ENCODE measurements at places on chromosomes 6 and 20.

DNA sequence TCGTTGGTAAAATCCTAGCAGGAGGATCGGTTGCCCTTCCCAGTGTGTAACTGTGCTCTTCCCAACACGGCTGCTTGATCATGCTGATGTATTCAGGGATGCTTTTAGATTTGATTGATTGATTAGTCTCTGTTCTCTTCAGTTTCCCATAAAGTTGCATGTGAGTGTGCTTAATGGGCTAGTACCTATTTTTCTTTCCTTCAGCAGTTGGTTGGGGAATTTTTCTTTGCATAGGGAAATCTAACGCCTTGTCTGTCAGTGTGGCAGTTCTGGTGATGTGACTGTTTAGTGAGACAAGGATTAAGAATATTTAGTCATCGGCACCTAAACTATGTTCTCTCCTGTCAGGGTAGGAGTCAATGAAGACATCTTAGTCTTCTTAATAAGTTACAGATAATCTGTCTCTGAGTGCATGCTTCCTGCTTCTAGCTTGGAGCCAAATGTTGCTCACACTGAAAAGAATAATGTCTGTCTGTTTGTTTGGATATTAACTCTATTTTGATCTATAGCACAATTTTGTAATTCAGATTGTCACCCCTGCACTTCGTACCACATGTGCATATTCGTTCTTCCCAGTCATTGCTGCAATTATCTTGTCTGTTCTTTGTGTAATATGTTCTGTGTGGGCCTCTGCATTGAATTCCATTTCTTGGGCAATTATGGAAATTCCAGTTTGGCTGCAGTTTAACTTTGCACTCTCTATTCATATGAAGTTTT, 169.9 kb downstream of the EDN1 start:
- DNase-seq, result no peak

DNA sequence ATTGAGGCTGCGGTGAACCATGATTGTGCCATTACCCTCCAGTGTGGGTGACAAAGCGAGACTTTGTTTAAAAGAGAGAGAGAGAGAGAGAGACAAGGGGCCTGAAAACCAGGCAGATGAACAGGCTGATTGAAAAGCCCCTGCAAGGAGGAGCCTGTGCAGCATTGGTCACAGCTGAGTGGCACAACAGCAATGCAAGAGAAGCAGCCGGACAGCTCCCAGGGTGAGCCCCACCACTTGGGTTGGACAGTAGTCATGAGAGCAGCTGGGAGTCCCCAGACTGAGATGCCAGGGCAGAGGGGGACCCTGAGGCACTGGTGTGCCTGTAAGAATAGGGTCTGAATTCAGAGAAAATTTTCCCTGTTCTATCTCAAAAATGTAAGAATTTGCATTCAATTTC, 10.2 kb downstream of the DNPH1 start:
- DNase-seq, result no peak

DNA sequence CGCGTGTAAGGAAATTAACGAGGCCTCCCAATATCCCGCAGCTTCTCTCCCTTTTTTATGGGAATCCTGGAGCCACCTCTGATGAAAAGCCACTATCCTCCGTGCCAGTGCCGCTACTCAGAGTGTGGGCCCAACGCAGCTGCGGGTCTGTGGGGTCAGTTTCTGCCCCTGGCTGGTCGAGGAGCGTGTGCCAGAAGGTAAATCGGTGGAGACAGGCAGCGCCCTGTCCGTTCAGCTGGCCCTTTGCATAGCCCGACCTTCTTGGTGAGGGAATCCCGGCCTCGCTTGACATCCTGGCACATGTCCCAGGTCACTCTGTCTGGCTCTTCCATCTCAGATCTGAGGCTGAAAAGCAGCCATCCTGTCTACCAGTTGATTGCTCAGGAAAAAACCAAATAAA, 4.6 kb downstream of the THBS2 start:
- DNase-seq, result no peak

- DNase-seq, result no peak
Observed at GRCh38 chr6:142155895-142156757, 9.1 kb downstream of the VTA1 start.

DNA sequence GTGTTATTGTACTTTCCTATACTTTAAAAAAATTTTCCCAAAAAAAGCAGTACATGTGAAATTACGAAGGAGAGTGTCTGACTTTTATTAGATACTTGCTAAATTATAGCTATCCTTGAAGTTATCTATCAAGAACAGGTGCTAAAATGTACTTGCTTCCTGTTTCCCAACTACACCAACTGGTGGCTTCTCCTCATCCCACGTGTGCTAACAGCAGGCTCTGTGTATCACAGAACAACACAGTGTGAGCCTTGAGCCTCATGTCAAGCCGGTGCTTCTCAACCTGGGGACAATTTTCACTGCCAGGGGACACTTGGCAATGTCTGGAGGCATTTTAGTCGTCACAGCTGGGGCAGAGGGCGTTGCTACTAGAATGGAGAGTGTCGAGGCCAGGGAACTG, 36.2 kb upstream of the CDYL start:
- DNase-seq, result no peak

- no peak for DNase-seq
Observed at GRCh38 chr6:44507014-44507413, 119.5 kb downstream of the CDC5L start.
